ENCODE measurements at places on chromosomes 5 and 9.

DNA sequence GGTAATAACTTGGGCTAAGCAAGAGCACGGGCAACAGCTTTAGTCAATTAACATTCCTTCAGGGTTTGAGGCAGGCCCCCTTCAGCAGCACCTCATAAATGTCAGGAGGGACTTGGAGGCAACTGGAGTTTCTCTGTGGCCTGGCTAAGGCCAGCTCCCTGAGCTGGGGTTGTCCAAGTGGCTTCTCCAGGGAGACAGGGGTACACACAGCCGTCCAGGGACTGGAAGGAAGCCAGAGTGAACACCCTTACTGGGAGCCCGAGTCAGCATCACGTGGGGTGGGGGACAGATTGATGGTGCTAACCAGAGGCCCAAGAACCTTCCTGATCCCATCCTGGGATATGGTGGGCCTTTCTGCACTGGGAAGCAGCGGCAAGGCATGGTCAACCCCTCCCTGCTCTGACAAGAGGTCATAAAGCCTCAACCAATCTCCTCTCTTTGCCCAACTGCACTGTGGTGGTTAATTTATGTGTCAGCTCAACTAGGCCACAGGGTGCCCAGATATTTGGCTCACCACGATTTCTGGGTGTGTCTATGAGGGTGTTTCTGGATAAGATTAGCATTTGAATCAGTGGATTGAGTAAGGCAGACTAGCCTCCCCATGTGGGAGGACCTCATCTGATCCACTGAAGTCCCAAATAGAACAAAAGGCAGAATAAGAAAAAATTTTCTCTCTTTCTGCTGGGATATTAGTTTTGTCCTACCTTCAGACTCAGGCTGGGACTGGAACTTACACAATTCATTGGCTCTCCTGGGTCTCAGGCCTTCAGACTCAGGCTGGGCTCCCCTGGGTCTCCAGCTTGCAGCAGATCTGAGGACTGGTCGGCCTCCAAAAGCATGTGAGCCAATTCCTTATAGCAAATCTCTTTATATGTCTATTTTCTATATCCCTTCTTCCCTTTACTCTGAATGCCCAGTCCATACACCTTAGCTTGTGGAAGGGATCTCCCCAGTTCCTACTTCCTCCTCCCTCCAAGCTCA, 127.2 kb upstream of the LARP1 start:
- DNase-seq, result no peak

GRCh38 chr5:14945450-14945849, 73.9 kb upstream of the ANKH start:
- no peak for DNase-seq

DNA sequence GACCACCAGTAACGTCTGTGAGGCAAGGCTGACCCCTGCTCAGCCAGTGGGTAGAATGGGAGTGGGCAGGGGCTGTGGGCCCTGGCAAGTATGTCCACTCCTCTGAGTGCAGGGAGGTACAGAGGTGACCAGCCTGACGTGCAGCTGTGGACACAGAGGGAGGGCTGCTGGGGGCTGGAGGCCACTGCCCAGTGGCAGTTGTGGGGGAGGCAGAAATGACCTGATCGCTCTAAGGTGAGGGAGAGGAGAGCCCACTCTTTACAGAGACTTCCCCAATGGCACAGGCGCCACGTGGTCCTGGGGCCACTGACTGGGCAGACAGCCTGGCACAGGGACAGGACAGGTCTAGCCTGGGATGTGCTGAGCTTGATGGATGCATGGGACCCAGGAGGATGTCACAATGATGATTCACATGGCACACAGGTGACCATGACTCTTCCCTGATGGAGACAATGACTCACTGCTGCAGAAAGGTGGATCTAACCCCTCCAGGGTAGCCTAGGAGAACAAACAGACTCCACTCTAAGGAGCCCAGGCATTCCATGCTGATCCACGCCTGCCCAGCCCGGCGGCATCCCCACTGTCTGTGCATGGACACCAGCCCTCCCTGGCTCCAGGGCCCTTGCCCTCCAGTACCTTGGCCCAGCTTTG, 7.7 kb downstream of the LPCAT1 start:
- DNase-seq, result no peak

DNA sequence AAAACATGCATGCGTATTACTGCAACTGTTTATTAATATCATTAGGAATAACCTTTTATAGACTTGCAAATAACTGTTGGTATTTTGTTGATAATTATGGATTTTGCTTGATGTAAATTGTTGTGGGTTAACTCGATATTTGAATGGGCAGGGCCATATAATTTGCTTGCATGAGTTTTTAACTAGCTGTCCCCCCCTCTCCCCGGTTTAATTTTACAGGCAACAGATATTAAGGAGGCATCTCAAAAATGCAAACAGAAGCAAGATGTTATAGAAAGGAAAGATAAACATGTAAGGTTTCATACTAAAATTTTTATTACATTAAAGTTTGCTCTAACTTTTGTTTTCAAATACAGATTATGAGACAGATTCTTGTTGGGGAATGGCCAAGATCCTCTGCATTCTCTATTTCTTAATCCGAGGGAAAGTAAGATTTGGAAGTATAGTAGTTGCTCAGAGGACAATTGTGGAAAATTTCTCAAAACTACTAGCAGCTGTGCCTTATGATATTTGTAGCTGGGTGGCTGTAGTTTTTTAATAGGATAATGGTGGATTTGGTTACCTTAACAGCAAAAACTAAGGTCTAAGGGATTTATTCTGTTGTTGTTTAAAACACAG, 27.3 kb downstream of the SMC5 start:
- no peak for DNase-seq

GRCh38 chr9:16329671-16330113, 540.8 kb downstream of the BNC2 start:
- no peak for DNase-seq

DNA sequence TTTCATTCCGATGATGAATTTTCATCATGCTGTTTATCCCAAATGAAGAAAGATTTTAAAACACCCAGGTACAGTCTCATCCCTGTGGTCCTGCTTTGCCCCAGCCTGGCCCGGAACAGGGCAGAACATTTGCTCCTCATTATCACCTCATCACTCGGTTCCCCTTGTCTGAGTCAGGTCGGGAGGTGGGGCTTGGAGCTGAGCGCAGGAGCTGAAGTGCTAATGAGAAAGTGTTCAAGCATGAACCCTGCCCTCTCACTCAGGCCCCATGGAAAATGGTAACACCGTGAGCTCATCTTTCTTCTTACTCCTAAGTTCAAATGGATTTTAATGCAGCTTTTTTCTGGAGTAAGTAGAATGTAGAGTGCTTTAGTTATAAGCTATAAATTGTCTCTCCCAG, 466.2 kb downstream of the KDM4C start:
- no peak for DNase-seq

GRCh38 chr5:170920196-170920595, 58.4 kb downstream of the RANBP17 start:
- DNase-seq, result no peak

DNA sequence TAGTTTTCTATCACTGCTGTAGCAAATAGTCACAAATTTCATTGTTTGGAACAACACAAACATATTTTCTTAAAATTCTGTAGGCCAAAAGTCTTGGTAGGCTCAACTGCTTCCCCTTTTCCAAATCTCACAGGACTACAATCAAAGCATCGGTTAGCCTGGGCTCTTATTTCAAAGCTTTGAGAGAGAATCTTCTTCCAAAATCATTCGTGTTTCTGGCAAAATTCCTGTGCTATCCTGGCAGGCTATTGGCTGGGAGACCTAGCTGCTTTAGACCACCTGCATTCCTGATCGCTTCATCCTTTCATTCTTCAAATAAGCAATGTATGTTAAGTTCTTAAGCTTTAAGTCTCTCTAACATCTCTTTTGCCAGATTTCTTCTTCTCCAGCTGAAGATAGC, 629.8 kb upstream of the CDH18 start:
- no peak for DNase-seq
